ENCODE measurements at places on chromosomes 2 and 18.

GRCh38 chr2:240277073-240277806 lies 136.8 kb upstream of the OTOS start:
- DNase-seq: no peak

DNA sequence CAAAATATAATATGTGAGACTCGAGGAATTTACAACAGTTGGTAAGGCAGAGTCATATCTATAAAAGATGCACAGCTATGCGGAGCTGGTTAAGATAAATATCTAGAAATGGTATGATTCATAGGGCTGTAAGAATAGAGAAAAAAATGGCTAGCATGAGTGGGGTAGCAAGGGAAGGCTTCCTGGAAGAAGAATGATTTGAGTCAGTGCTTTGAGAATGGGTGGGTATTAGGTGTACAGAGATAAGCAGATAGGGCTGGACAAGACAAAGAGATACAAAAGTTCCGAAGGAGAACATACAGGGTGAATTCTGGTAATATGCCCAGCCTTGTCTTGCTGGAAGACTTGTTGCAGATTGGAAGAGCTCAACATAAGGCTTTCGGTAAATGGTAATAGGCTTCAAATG lies 291.5 kb upstream of the CCDC68 start:
- peak; percentile 18 for DNase-seq

DNA sequence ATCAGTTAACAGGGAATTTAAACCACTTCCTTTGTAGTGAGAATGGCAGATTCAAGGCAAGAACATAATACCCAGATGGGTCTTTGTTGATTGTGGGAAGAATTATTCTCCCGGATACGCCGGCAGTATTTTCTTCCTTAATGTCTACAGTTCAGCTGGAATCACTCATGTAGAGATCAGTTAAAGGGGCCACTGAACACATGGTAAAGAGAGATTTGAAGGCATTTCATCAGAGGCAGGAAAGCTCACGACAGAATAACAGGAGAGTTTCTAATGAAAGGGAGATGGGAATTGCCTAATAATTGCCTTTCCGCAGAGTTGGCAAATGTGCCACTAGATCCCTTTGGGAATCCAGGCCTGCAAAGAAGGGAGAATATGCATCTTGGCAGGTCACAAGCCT lies 327.7 kb upstream of the ZNF804A start:
- no peak for DNase-seq

DNA sequence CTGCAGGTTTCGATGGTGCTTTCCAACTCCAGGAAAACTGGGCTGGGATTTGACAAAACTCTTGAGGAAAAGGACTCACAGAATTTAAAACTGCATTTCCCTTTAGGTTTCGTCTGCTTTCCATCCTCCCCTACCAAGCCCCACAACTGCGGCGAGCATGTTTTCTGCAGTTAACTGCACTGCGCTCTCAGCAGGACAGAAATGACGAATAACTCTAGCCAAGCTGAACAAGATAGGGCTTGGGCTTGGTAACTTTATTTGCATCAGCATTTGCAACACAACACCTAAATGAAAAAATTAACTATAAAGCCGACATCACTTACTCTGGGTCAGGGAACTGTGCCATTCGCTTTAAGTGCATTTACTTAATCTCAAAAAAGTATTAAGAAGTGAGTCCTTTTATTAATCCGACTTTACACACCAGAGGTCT lies 669 bp upstream of the PIKFYVE start:
- peak; percentile 70 for DNase-seq

GRCh38 chr2:105470979-105471378 lies 72.1 kb upstream of the FHL2 start:
- DNase-seq: no peak

DNA sequence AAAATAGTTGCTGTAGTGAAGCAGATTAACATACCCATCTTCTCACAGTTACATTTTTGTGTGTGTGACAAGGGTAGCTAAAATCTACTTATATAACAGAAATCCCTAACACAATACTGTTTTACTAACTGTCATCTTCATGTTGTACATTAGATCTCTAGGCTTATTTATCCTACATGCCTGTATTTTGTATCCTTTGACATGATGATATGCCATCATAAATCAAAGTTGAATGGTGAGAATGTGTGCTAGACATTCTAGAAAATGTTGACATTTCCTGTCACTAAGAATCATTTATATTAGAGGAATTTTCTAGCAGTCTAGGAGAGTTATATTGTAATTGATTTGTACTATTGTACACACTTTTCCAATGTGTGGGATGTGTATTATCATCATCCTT lies 21.5 kb upstream of the CALCRL start:
- no peak for DNase-seq

DNA sequence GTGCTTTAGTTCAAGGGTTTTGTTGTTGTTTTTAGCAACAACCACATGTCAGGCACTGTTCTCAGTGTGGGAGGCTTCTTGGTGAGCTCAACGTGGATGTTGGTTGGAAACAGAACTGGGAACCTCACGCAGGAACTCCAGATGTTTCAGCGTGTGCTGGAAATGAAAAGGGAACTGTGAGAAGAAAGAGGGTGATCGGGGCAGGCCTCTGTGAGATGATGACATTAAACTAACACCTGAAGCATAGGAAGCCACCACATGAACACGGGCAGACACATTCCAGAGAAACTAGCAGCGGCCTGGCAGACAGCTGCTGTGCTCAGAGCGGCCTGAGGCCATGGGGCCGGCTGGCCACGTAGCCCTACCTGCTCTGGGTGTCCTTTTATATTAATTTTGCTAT lies 66.4 kb downstream of the COA5 start:
- DNase-seq: no peak

- DNase-seq: no peak
Observed at GRCh38 chr18:22180722-22181121, 11.3 kb downstream of the GATA6 start.

- no peak for DNase-seq
Observed at GRCh38 chr2:238344035-238344434, 23.7 kb downstream of the TRAF3IP1 start.

- no peak for DNase-seq
Observed at GRCh38 chr2:129748250-129748649, 231.2 kb upstream of the RAB6C start.

GRCh38 chr2:114161371-114161770 lies 271.5 kb downstream of the ACTR3 start:
- DNase-seq: no peak

DNA sequence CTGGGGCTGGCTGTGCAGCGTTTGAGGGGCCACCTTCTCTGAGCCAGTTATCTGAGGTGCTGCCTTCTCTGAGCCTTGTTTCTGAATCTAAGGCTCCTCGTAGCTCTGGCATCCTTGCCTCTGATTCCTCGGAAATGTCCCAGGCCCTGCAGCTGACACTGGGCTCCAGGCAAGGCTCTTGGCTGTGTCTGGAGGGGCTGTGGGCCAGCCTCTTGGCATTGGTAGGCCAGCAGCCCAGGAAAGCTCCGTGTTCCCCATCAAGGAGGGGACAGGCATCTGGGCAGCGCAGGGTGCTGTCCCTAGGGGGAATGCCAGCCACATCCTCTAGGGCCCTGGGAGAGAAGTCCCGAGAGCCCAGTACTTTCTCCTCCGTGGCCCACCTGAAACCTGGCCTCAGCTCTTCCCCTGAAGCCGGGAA lies 40.7 kb upstream of the TAF1B start:
- DNase-seq: no peak

GRCh38 chr2:169782513-169782912 lies 16.2 kb upstream of the SSB start:
- no peak for DNase-seq

DNA sequence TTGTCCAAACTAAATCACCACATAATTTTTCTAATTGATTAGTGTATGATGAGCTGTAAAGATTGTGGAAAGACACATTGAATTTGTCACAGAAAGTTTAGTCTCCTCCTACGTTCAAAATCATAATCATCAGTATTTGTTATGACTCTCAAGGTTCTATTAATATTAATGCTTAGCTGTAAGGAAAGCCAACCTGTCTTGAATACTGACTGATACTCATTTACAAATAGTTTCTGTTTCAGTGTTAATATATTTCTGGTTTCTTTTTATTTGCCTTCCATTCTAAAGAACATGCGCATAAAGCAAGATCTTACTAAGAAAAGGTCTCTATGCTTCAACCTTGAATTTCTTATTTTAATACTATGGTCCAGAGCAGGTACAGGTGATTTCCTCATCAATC lies 55.1 kb downstream of the CPS1 start:
- DNase-seq: no peak

- no peak for DNase-seq
Observed at GRCh38 chr2:141848191-141848590, 282.6 kb downstream of the LRP1B start.

DNA sequence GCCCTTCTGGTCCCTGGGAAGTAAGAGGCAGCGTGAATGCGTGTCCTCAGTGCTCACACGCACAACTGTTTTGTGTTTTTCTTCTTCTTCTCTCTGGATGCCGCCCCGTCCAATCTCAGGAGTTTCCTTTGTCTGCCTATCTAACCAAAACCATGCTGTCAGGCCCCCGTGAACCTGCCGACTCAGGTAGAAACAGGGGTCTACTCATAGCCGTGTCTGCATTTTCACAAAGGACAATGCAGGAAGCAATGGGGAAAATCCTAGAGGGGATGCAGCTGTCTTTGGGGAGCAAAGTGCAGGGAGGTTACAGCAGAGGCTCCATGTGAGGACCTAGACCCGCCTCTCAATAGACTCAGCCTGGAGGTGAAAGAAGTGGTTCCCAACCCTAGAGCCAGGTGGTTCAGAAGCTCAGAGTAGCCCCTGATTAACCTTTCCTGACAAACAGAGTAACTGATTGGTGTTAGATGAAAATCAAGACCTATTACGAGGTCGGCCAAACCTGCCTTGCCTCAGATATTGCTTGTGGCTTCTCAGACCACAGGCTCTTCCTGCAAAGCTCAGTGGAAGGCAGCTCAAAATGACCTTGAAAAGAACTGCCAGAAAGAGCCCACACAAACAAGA lies 49.3 kb downstream of the CD226 start:
- DNase-seq: no peak

- no peak for DNase-seq
Observed at GRCh38 chr18:42578792-42579191, 536.7 kb downstream of the RIT2 start.

DNA sequence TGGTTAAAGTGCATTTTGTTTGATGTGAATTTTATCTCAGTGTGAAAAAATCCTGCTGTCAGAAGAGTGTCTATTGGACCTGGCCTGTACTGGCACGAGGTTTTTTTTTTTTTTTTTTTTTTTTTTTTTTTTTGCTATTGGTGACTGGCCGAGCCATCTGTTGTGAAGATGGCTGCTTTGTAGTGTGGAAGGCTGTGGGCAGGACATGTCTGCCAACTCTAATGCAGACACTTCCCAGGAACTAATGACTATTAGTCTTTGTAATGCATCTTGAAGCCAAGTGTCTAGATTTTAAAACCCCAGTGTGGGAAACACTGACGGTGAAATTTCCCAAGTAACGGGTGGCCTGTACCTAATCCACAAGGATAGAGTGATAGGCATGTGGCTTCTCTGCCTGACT lies 34.3 kb downstream of the ZAP70 start:
- DNase-seq: no peak

- DNase-seq: no peak
Observed at GRCh38 chr2:201298462-201299052, 38.2 kb downstream of the CASP8 start.

DNA sequence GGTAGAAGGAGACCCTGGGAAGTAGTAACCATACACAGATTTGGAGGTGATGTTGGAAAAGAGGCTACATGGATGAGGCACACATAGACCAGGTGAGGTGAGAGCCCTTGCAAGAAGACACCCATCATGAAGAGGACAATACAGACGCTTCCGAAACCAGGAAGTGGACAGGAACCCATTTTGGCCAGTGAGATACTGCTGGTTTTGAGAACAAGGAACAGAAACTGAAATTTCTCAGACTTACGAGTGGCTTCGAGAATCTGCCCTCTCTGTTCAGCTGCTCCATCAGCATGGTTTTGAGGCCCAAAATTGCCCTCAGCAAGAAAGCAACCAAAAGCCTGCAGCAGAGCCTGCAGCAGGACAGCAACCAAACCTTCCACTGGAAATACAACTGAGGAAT lies 479.1 kb upstream of the NRXN1 start:
- no peak for DNase-seq

DNA sequence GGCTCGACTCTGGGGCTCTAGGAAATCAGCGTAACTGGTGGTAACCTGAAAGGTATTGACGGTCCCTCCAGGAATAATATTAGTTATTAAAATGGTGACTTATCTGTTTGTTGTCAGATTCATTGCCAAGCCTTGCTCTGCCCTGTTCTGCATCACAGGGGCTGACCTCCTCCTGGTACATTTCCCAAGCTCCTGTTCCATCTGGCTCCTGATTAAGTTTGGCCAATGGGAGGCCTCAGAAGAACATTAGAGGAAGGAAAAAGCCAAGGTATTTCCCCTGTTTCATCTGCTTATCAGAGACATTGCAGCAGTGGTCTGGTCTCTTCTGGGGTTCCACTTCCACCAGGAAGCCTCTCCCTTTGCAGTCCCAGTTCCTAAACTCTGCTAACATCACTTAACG lies 527.0 kb downstream of the TNS1 start:
- DNase-seq: no peak

- DNase-seq: no peak
Observed at GRCh38 chr18:70973626-70974025, 684.8 kb downstream of the SOCS6 start.

- DNase-seq: peak; percentile 36
Observed at GRCh38 chr2:173165443-173166238, 90.0 kb downstream of the MAP3K20 start.

DNA sequence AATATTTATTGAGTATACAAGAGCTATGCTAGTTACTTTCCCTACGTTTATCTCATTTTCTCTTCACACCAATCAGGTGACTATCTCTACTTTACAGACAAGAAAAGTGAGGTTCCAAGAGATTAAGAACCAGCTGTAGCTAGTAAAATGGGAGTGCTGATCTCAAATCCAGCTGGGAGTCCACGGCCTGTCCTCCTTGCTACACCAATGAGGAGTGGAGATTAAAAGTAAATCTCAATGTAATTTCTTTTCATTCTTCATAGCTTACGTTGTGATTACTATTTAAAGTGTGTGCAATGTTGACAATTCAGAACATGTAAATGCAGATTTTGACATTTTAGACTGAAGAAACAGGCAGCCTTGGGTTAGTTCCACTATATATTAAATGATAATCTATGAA lies 53.9 kb upstream of the NRP2 start:
- no peak for DNase-seq

GRCh38 chr2:68516051-68516955 lies 48.9 kb downstream of the APLF start:
- DNase-seq: no peak

DNA sequence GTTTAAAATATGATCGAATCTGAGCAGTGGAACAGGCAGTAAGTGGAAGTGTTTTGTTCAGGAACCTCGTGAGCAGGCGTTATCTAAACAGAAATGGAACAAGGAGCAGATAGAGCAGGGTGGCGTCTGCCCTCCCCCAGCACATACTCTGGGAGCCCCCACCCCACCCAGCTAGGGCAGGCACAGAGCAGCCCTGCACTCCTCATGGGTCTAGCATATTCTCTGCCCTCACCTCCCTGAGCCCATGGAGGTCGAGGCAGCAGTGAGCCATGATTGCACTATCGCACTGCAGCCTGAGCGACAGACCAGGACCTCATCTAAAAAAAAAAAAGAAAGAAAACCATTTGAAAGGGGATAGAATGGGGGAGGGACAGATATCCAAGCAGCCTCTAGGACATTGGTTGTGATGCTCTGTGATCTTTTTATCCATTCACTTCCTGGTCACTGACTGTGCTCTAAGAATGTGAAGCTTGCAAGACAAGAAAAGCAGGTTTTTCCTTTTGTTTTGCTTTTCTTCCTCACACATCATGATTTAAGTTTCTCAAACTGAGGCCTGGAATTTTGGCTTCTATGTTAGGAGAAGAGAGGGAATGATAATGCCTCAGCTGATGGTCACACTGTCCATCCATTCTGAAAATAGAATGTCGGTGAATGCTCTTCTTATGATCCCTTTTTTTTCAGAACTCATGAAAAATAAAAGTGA lies 3.1 kb downstream of the MLPH start:
- no peak for DNase-seq

All from erythroblast (primary cell).